Right renal cortex interstitium (tissue), 3 donors: ENCODE measurements at places on chromosomes 3 and 15. TPM values are rescaled to one million over a fixed set of nuclear protein-coding genes. Genes with fewer than 3 reads are reported as not detected.

Gene AMT
- polyA plus RNA-seq: 34.1 TPM

Gene ST8SIA2
- polyA plus RNA-seq: 6.0 TPM

Gene CYP1A2
- 0.10 TPM for polyA plus RNA-seq

Gene CTXN2
- polyA plus RNA-seq: not detected

Gene TEX9
- polyA plus RNA-seq: 35.0 TPM

Gene ALDH1A3
- 4.7 TPM for polyA plus RNA-seq

Gene GNB4
- polyA plus RNA-seq: 29.6 TPM

Gene CAV3
- polyA plus RNA-seq: 0.33 TPM

Gene DAZL
- polyA plus RNA-seq: not detected

Gene TM6SF1
- polyA plus RNA-seq: 1.8 TPM

Gene RBP2
- polyA plus RNA-seq: 0.18 TPM

Gene SAMMSON
- polyA plus RNA-seq: 0.11 TPM

Gene ATP13A5
- polyA plus RNA-seq: not detected

Gene GOLGA6L9
- 7.4 TPM for polyA plus RNA-seq

Gene COLQ
- polyA plus RNA-seq: 5.1 TPM

Gene GALK2
- 35.7 TPM for polyA plus RNA-seq

Gene PPP1R14D
- 0.42 TPM for polyA plus RNA-seq

Gene FBXO40
- polyA plus RNA-seq: 0.03 TPM

Gene FAM107A
- 5.1 TPM for polyA plus RNA-seq

Gene FANCD2OS
- polyA plus RNA-seq: not detected

Gene GALNT15
- 2.4 TPM for polyA plus RNA-seq

Gene SMCO1
- polyA plus RNA-seq: not detected

Gene PLS1
- polyA plus RNA-seq: 29.7 TPM

Gene SLC24A5
- 0.61 TPM for polyA plus RNA-seq

Gene MELTF
- 2.4 TPM for polyA plus RNA-seq

Gene LRRN1
- polyA plus RNA-seq: 20.1 TPM

Gene AHSG
- polyA plus RNA-seq: 1.0 TPM

Gene SEMA3B
- polyA plus RNA-seq: 75.2 TPM

Gene CA12
- 137 TPM for polyA plus RNA-seq

Gene TICRR
- 8.5 TPM for polyA plus RNA-seq

Gene AP4E1
- polyA plus RNA-seq: 9.8 TPM

Gene TADA3
- polyA plus RNA-seq: 60.5 TPM

Gene PRICKLE2
- polyA plus RNA-seq: 19.0 TPM

Gene SLC38A3
- 6.8 TPM for polyA plus RNA-seq

Gene SPRED1
- polyA plus RNA-seq: 36.5 TPM
